ENCODE measurements at places on chromosomes 2 and 18.

- DNase-seq = no peak
These were observed 48.3 kb upstream of the GPR155 start for GRCh38 chr2:174535083-174535482.

GRCh38 chr2:138712212-138712979 is 67.8 kb downstream of the NXPH2 start:
- no peak for DNase-seq

DNA sequence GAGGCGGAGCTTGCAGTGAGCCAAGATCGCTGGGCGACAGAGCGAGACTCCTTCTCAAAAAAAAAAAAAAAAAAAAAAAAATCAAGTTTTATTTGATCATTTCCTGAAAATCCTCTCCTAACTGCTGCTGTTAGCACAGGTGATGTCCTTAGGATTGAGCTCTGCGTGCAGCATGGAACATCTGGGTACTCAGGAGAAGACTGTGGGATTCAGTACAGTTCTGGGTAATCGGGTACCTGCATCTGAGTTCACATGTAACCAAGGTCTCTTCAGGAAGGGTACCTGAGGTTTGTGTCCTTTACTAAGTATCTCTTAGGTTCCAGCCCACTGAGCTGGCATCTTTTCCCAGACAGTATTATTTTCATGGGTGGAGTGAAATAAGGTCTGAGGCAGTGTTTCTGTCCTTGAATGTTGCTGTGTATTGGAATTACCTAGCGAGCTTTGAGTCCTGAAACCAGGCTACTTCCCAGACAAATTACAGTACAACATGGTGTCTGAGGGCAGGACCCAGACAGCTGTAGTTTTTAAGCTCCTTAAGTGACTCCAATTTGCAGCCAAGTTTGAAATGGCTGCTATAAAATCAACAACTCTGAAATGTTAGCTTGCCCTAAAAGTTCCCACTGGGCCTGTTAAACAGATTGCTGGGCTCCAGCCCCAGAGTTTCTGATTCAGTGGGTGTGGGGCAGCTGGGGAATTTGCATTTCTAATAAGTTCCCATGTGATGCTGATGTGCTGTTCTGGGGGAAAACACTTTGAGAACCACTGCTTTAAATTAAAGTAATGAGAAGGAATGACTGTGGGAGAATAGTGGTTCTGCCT is 120.5 kb downstream of the PMAIP1 start:
- no peak for DNase-seq

DNA sequence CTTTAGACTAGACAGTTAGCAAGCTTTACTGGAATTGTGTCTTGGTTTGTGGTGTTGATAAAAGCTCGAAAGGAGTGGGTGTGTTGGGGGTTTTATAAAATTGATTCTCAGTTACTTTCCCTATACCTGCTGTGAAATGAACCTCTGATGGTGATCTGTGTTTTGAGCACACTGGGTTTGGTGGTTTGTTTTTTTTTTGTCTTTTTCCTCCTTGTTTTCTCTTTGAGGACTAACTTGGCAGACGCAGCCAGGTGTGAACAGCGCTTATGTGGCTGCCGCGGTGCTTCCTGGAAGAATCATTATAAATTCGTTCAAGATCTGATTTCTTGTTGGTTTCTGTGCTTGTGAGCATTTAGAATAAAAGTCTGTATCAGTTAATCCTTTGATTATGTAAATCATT is 28.5 kb downstream of the GRHL1 start:
- DNase-seq = no peak

DNA sequence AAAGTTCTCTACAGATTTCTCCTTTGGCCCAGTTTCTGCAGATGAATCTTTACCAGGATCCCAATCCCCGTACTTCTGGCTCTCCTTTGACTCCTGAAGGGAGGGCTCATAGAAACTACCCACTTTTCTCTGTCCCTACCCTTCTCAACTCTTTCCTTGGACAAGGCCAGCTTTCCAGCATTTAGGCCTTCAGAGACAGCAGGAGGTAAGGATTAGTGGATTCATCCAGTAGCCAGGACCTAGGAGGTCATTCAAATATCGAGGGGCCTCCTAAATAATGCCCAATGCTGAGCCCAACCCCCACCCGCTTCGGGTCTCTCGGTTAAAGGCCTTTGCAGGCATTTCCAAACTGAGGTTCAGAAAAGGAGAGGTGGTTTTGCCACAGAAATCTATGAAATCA is 4.8 kb upstream of the ZNF532 start:
- DNase-seq = no peak

- DNase-seq = no peak
These were observed 488.9 kb downstream of the DLGAP1 start for GRCh38 chr18:3966246-3966641.
